Activated CD4-positive, alpha-beta T cell treated with anti-CD3 and anti-CD28 coated beads, Interleukin-2, Interleukin-6, amounts not matched to agents 100 ng/mL and 50 ng/mL, durations not matched to agents 16 hours and 8 hours (primary cell): ENCODE measurements at places on chromosomes 1 and 21.

- peak; percentile 21 for DNase-seq
Measured at GRCh38 chr1:33137800-33138199, 44.0 kb downstream of the TRIM62 start.

- DNase-seq = no peak
Measured at GRCh38 chr1:37840711-37841110, 18.7 kb downstream of the MTF1 start.

GRCh38 chr1:201665036-201665435 is 126.1 kb downstream of the NAV1 start:
- no peak for DNase-seq

GRCh38 chr1:41241354-41241748 is 755 bp downstream of the SCMH1 start:
- peak; percentile 76 for DNase-seq

- DNase-seq = no peak
Measured at GRCh38 chr1:241844593-241844992, 3.4 kb upstream of the EXO1 start.
